Coronary artery (tissue), 2 donors: ENCODE measurements at places on chromosomes 12 and 14.

- DNase-seq, result no peak
Measured at GRCh38 chr12:93195511-93195910, 182.2 kb upstream of the NUDT4 start.

- no peak for DNase-seq
Measured at GRCh38 chr14:63283884-63284248, 34.9 kb downstream of the GPHB5 start.

GRCh38 chr12:6362403-6362802 is 13.0 kb downstream of the SCNN1A start:
- DNase-seq, result no peak

GRCh38 chr14:33568935-33569579 is 381.8 kb downstream of the EGLN3 start:
- DNase-seq, result no peak

DNA sequence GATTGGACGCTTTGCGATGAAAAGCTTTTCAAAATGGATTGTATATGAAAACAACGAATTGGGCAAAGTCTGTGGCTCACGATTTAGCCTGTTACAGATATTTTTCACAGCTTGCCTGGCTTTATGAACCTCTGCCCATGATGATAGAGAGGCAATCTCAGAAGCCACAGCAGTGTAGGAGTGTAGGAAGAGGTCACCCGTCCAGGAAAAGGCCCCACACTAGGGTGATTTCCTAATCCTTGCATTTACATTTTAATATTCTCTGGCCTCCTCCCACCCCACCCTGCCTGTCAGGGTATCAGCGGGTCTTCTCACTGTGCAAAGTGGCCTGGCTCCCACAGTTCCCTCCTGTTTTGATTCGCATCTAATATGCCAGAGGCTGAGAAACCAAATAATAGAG is 81.8 kb upstream of the FOXN3 start:
- no peak for DNase-seq
